NCI-H524 (cell line): ENCODE measurements at places on chromosomes 4 and X.

- no peak for DNase-seq
Observed at GRCh38 chr4:130985371-130985770, 1889.4 kb downstream of the C4orf33 start.

GRCh38 chr4:181796502-181796901 lies 446.7 kb upstream of the TENM3 start:
- DNase-seq, result peak; percentile 36

- no peak for DNase-seq
Observed at GRCh38 chr4:145730026-145730425, 50.1 kb downstream of the C4orf51 start.

GRCh38 chr4:168353746-168354145 lies 35.2 kb upstream of the DDX60 start:
- no peak for DNase-seq

GRCh38 chr4:14299166-14299565 lies 671.6 kb upstream of the BOD1L1 start:
- no peak for DNase-seq

DNA sequence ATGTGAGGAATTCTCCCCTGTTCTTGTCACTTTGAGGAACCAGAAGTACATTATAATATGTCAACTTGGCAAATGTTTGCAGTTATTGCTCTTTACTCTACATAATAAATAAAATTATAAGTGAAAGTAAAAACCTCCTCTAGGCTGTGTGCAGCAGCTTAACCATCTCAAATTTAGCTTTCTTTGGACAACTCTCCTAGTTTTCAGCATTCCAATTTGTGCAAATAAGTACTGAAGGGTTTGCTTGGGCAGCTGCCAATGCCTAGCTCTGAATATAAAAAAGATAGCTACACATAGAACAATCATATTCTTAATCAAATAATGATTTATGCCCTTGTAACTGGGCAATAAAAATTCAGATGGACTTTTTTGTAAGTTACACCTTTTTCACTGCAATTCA lies 82.5 kb downstream of the GASK1B start:
- no peak for DNase-seq

DNA sequence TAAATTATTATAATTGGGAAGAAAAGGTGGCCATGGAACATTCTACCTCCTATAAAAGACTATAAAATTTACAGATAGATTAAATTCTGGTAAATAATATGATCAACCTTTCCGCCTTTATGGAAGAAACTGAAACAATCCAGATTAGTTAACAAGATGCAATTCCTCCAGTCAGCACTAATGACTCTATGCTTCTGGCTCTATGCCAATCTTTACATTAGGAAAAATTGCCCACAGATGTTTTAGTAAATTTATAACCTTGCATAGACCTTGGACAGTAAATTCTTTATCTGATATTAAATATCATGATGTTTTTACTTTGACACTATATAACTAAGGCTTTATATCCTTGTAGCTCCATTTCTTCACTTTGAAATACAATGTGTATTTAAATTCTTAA lies 2302.5 kb downstream of the ARAP2 start:
- DNase-seq, result no peak

- DNase-seq, result peak; percentile 69
Observed at GRCh38 chrX:81195712-81196111, 6.0 kb downstream of the HMGN5 start.

GRCh38 chr4:126776361-126776760 lies 856.4 kb upstream of the INTU start:
- no peak for DNase-seq

- no peak for DNase-seq
Observed at GRCh38 chrX:117538178-117539089, 578.2 kb downstream of the KLHL13 start.

GRCh38 chr4:1855333-1856070 lies 454 bp downstream of the LETM1 start:
- DNase-seq, result no peak

GRCh38 chrX:120736989-120737388 lies 107.1 kb upstream of the C1GALT1C1 start:
- DNase-seq, result no peak

DNA sequence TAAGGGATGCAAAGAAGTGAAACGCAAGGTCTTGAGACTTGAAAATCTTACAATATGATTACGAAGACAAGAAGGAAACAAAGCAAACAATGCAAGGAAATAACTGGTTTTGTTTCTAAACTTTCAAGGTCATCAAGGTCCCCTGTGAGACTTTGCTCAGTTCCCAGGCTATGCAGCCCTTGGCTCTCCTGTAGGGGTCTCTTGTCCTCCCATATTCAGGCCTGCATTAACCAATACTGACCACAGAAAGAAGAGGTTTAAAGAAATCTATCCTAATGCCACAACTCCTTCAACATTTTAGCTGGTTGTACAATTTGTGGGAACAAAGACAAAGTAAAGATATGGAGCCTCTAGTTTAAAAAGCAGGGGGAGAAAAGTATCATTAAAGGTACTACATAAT lies 209.2 kb downstream of the LHFPL1 start:
- DNase-seq, result no peak

DNA sequence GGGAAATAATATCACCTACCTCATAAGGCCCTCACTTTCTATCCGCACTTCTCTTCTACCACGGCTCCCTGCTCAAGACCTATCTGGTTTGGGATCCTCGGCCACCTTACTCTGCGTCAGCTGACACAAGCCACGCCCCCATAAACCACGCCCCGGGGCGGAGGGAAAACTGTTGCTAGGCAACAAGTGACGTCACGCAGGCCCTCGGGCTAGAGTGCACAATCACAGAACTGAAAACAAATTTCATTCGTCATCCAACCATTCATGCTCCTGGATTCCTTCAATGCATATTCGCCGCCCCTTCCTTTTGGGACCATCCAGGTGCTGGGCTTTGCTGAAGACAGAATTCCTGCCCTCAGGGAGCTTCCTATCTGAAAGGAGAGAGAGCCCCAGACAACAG lies 66.3 kb downstream of the SMC1A start:
- no peak for DNase-seq

- no peak for DNase-seq
Observed at GRCh38 chr4:115360431-115360830, 247.0 kb upstream of the NDST4 start.
